SK-N-MC (cell line): ENCODE measurements at places on chromosomes 12 and 14.

- DNase-seq, result no peak
Observed at GRCh38 chr14:24677956-24678355, 44.0 kb upstream of the GZMB start.

DNA sequence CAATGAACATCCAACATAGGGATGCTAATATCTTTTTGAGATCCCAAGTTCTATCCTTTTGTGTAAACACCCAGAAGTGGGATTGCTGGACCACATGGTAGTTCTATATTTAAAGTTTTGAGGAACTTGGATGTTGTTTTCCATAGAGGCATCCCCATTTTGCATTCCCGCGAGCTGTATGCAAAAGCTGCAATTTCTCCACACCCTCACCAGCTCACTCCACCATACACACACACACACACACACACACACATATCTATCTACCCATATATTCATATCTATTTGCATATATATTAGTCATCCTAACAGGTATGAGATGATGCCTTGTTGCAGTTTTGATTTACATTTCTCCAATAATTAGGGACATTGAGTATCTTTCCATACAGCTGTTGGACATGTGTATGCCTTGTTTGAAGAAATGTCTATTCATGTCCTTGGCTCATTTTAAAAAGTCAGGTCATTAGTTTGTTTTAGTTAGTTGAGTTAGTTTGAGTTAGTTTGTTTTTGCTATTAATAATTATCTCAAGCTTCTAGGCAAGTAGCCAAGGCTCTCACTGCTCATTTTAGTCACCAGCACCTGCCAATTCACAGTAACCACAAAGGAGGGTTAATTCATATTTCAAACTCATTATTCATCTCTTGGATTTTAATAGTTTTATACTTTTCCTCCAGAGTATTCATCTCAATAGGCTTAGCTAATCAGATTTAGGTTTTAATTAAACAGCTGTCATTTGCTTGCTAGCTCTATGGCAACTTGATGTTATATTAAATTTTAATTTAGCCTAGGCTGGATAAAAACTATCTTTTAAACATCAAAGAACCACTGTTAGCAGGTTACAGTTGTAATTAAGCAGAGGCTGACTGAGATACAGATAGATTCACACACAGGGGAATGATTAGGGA, 1435.9 kb upstream of the TMEM132C start:
- DNase-seq, result no peak

GRCh38 chr14:28468191-28469151, 298.1 kb upstream of the FOXG1 start:
- no peak for DNase-seq

- DNase-seq, result peak; percentile 39
Observed at GRCh38 chr12:119444462-119445044, 110.0 kb downstream of the CCDC60 start.

DNA sequence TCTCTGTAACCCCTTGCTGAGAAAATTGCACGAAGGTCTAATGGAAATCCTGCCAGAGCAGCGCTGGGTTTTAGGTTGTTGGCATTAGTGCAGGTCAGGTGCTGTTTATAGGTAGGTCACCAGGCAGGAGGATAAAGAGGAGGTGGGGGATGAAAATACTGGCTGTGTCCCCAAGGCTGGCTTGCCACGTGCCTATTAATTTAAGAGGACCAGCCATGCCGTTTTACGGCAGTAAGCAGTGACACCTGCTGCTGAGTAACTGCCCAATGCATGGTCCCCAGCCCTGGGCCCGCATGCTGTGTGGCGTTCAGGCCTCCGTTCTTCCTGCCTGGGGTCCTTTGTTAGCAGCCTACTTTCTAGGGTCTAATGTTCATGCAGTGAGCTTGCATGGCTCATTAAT, 67.2 kb downstream of the WDR20 start:
- no peak for DNase-seq

DNA sequence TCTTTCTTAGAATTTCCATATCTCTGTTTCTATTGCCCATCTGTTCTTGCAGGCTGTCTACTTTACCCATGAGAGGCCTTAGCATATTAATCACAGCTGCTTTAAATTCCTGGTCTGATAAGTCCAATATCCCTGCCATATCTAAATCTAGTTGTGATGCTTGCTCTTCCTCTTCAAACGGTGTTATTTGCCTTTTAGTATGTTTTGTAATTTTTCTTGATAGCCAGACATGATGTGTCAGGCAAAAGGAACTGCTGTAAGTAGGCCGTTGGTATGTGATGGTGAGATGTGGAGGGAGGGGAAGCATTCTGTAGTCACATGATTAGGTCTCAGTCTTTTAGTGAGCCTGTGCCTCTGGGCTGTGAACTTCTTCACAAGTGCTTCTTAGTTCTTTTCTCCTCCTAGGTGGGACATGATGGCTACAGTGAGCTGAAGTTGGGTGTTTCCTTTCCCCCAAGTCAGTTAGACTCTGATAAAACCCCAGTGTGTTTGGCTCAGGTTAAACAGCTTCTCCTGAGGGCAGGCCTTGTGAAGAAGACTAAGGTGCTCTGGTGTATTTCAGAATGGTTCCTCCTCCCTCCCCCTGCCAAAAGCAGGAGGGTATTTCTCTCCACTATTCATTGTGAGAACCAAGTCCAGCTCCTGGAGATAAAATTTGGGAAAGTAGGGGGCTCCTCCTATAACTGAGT, 195.9 kb upstream of the PARP11 start:
- DNase-seq, result no peak
